ENCODE measurements at places on chromosomes 6 and 20.

DNA sequence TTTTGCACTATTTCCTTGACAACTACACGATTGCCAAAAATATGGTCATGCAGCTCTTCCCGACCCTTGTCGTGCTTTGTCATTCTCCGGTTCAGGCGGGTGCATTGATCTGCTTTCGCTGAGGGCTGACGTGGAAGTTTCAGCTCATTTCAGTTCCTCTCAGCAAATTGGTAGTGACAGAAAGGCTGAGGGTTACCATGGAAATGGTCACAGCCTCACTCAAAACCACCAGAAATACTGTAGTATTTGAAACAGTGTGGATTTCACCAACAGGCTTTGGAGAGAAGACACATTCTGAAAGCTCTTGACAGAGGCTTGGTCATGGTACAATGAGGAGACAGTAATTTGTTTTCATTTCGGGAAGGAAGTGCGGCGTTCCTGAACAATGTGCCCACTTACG lies 99.7 kb upstream of the EXOC2 start:
- DNase-seq = no peak

DNA sequence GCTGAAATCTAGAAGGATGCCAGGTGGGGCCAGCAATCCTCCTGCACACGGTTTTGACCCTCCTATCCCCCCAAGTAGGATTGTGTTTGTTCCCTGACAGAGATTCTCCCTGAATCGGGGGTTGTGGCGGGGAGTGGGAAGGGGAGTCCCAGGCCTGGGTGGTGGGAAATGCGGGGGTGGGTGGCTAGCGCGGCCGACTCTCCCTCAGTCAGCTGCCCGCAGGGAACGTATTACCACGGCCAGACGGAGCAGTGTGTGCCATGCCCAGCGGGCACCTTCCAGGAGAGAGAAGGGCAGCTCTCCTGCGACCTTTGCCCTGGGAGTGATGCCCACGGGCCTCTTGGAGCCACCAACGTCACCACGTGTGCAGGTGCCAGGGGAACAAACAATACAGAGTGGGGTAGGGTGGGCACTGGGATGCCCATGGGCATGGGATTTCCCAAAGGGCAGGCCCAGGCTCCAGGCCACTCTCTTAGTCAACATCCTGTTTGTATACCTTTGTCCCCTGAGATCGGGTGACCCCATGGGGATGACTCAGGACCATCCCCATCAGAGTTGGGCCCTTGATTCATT lies 16.1 kb upstream of the ZNF76 start:
- DNase-seq = no peak

DNA sequence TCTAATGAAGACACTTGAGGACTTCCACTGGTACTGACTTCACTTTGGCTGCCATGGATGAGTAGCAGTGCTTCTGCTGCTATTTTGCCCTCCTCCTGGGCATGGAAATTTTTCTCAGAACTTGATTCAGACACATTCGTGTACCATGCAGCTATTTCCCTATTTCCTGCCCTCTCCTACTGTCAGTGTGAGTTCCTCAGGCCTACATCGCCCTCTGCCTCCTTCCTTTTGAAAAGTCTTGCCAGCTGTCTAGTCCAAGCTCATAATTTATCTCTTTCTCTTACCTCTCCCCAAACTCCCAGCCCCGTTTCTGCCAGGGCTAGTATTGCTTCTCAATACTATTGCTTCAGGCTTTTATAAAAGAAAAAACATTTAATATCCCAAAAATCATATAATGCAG lies 470.2 kb downstream of the ADGRB3 start:
- no peak for DNase-seq

- no peak for DNase-seq
These were observed 29.9 kb downstream of the SGK1 start for GRCh38 chr6:134287859-134288537.

DNA sequence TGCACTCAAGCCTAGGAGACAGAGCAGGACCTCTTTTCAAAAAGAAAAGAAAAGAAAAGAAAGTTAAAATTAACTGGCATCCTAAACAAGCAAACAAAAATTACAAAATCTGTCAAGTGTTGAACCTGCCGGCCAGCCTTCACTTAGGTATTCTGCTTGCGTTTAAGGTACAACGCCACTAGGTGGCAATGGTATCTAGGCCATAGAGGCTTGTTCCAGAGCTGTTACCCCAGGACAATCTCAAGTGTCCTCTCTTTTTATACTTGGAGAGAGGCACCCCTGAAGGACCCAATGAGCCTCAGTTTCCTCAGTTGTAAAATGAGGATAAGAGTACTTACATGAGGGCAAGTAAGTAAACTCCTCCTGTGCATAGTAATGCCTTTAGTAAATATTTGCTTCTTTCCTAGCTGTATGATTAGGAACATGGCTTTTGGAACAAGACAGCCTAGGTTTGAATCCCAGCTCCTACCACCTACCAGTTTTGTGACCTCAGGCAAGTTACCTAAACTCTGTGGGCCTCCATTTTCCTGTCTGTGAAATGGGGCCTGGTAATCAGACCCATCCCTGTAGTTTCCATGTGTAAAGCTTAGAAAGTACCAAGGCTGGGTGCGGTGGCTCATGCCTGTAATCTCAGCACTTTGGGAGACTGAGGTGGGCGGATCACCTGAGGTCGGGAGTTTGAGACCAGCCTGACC lies 5.8 kb upstream of the PACSIN1 start:
- DNase-seq = peak; percentile 28

GRCh38 chr6:33742837-33743236 lies 3.9 kb downstream of the IP6K3 start:
- no peak for DNase-seq

- DNase-seq = no peak
These were observed 236.7 kb upstream of the HS3ST5 start for GRCh38 chr6:114579486-114579885.

DNA sequence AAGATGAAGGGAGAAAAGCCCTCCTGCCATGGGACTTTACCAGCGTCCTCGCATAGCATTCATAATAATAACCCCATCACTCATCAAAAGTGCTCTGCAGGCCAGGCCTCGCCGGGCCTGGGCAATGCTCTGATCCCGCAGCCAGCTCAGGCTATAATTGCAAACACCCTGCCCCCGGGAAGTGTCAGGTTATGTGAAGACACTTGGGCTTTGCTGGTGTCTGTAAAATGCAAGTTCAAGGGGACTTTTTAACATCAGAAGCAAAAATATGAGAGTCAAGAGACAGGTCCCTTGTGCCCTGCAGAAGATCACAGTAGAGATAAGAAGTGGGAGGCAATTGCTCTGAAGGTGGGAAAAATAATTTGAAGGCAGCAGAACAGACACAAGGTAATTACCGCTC lies 381.0 kb downstream of the MAFB start:
- no peak for DNase-seq

- no peak for DNase-seq
These were observed 453.0 kb downstream of the LMBRD1 start for GRCh38 chr6:69343851-69344250.

DNA sequence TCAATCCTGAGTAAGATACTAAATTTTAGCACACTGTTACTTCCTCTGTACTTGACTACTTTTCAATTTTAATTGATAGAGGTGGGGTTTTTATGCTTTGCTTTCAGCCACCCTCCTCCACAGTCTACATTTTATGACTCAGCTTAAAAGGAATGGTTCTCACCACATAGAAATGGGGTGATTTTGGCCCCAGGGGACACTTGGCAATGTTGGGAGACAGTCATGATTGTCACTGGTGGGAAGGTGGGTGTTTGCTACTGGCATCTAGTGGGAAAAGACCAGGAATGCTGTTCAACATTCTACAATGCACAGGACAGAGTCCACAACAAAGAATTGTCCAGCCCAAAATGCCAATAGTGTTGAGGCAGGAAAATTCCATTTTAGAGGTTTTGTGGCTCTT lies 71.3 kb downstream of the PCSK2 start:
- DNase-seq = no peak

GRCh38 chr20:31475472-31476293 lies 595 bp downstream of the REM1 start:
- DNase-seq = no peak

DNA sequence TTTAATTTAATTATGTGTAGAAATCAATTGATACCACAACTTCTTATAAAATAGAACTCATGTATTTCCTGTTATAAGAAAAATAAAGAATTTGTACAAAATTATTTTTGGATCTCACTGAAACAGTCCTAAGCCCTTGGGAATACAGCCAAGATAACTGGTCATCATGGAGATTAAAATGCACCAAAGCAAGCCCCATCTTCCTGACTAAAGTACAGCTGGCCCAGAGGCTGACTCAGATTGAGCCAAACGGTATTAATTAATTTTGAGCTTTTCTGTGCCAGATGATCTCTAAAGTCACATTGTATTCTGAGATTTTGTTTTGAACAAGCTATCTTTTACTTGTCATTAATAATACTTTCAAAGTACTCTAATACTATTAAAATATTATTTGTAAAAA lies 978.5 kb downstream of the TBC1D32 start:
- DNase-seq = no peak

GRCh38 chr20:62782149-62782892 lies 14.0 kb upstream of the MRGBP start:
- DNase-seq = no peak

GRCh38 chr6:162854228-162854627 lies 126.5 kb downstream of the PACRG start:
- DNase-seq = no peak

GRCh38 chr20:3383878-3384495 lies 23.5 kb downstream of the DNAAF9 start:
- no peak for DNase-seq

- no peak for DNase-seq
These were observed 10.0 kb upstream of the SIRPA start for GRCh38 chr20:1885254-1885653.

GRCh38 chr6:88045521-88046136 lies 2.0 kb upstream of the SPACA1 start:
- no peak for DNase-seq

- DNase-seq = no peak
These were observed 274.0 kb upstream of the PREP start for GRCh38 chr6:105676857-105677256.

DNA sequence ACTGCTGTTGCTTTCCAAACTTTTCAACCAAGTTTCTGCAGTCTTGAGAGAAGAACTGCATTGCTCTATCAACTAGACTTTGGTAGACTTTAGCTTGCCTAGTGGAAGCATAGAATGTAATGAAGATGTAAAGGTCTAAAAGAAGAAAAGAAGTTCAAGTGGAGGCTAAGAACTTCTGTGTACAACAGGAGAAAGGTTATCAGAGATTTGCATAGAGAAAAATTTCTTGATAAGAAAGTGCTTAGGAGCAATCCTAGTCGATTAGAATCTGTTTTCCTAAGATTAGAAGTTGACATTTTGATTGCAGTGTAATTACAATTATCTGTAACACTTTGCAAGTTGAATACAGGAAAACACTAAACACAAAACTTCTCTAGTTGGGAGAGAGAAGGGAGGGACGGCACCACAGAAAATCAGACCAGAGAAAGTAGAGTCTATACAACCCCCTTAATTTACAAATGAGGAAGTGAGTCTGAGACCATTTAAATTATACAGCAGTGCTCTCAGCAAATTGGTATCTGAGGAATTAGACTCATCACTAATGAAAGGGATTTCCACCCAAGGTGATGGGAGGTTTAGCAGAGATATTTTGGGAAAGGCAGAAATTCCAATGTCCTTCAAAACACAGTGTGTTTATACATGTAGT lies 194.3 kb upstream of the MARCKS start:
- no peak for DNase-seq

DNA sequence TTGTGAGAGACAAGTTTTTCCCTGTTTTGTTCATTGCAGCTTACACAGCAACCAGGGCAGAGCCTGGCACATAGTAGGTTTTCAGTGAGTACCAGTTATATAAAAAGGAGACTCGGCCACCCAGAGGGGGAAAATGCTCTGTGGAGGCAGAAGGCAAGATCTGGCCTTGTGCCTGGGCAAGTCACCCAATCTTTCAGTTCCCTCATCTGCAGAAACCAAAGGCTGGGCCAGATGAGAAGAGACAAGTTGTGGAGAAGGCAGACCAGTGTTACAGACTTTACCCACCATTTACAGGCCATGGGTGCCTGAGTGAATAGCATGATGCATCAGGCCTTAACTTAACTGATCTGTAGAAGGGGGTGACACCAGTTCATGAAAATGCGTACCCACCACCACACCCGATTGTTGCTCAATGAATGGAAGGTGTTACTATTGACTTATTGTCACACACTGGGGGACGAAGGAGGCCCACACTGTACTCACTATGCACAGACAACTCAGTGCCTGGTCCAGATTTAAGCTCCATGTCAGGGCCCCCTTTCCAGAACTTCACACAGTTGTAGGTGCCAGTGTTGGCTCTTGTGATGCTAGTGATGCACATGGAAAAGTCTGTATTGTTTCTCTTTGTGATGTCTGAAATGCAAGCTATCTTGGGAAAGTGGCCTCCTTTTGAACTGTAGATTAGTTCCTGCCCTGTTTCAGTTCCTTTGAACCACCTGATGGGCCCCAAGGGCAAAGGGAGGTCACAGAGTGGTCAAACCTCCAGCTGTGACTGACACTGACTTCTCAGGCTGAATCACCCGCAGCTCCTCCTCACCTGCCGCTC lies 64.3 kb upstream of the SIRPG start:
- no peak for DNase-seq

DNA sequence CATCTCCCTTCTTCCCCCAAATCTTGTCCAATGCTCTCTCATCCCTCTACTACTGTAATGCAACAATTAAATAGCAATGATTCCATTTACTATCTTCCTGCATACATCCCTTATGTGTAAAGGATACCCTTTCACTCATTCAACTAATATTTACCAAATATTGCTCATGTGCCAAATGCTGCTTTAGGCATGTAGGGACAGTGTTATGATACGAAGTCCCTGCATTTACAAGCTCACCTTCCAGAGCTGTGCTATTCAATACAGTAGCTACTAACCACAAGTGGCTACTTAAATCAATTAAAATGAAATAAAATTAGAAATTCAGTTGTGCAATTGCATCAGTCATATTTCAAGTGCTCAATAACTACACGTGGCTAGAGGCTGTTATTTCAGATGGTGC lies 41.1 kb downstream of the GMDS start:
- no peak for DNase-seq

DNA sequence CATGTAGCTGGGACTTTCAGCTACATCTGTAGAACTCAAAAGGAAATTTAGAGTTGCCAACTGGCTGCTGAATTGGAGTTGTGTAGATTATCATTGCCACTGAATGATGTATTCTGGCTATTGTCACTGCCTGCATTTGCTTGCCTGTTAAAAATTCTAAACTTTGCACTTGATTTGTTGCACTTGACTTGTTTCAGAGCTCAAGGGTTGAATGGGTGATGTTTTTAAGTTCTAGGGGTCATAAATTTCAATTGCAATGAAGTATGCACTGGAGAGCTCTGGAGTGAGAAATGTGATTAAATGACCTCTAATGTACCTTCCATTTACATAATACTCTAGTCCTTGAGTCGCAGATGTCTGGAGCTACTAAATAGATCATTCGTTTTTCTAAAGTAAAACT lies 102.4 kb downstream of the TNFRSF21 start:
- DNase-seq = no peak

GRCh38 chr6:134753001-134753400 lies 196.9 kb downstream of the ALDH8A1 start:
- no peak for DNase-seq

Measured in stimulated activated CD8-positive, alpha-beta memory T cell treated with anti-CD3 and anti-CD28 coated beads, Interleukin-15, amount 100 ng/mL, for 1 hour (primary cell).